ENCODE measurements at places on chromosomes 13 and 19.

- no peak for DNase-seq
Measured at GRCh38 chr13:46382224-46382623, 4.8 kb downstream of the RUBCNL start.

GRCh38 chr13:41545432-41545707 is 88.0 kb downstream of the RGCC start:
- no peak for DNase-seq

- DNase-seq, result no peak
Measured at GRCh38 chr13:65943708-65944107, 1286.4 kb downstream of the PCDH9 start.

DNA sequence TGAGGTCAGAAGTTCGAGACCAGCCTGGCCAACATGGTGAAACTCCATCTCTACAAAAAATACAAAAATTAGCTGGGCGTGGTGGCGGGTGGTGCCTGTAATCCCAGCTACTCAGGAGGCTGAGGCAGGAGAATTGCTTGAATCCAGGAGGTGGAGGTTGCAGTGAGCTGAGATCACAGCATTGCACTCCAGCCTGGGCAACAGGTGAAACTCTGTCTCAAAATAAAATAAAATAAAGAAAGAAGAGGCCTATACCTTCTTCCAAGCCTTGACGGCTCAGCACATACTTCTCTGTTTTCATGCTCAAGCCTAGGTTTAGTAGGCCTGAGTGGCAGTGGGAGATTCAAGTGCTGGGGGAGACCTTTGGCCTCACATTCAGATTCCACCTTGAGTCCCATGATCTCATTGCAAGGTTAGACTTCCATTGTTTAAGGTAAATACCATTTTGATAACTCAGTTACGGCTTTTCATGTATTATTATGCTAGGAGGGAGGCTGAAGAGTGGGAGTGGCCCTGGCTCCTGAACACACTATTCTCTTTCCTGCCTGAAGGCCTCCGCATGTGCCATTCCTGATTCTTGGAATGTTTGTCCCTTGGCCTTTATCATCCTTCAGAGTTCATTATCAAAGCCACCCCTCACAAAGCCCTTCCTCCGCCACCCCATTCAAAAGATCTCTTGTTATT is 1.6 kb upstream of the SPINT2 start:
- no peak for DNase-seq

DNA sequence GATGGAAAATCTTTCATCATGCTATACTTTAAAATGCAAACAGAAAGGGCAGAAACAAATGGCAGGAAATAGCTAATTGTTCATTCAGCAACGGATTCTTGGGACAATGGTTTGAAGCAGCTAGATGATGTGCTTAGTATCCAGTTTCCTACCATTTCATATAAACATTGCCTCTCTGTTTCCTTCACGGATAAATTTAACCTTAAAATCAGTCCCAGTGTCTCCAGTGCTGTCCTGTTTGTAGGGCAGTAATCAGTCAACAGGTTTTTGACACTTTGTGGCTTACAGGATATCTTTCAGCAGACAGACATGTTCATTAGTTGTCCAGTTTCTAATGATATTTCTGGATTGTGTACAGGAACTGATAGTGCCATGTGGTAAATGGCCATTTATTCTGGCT is 24.7 kb upstream of the RB1 start:
- DNase-seq, result no peak

- no peak for DNase-seq
Measured at GRCh38 chr19:46601318-46602224, at the start of gene CALM3. CALM3 (plus strand) TSS chr19:46601330; CDS start chr19:46601435, 105 bp downstream.

- DNase-seq, result no peak
Measured at GRCh38 chr13:77565635-77566034, 30.1 kb downstream of the SCEL start.
